Retina (tissue), 1 donor: ENCODE measurements at places on chromosomes 16 and 17.

DNA sequence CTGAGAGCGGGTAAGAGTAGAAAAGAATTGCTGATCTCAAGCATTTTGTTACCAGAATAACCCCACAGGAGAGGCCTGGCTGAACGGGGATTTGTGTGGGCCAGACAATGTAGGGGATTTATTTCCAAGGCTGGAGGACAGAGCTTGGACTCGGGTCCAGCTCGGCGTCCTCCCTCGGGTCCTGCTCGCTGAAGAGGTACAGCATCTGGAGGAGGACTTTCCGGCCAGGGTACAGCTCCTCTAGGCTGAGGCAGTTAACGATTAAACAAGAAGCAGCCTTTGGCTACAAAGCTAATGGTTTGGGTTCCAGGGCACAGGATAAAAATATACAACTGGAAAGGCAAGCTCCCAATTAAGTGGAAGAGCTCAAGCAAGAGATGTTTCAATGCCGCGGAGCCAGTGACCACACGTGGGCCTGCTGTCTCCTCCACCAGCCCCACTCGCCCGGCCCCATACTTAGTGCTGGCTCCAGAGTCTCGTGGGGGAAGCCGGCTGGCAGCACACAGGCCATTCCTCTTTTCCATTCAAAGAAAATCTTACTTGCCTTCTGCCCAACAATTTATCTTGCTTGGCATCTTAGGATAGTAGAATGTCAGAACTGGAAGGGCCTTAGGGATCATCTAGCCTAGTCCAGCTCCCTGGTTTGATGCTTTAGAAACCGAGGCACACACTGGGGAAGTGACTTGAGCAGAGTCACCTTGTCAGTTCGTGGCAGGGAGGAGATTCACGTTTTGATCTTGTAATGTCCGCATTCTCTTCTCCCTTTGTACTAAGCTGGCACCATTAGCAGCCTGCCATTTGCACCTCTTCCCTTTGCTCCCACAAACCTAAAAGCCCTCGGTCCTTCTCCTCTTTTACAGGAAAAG, 85.9 kb upstream of the TBX2 start:
- DNase-seq, result no peak

DNA sequence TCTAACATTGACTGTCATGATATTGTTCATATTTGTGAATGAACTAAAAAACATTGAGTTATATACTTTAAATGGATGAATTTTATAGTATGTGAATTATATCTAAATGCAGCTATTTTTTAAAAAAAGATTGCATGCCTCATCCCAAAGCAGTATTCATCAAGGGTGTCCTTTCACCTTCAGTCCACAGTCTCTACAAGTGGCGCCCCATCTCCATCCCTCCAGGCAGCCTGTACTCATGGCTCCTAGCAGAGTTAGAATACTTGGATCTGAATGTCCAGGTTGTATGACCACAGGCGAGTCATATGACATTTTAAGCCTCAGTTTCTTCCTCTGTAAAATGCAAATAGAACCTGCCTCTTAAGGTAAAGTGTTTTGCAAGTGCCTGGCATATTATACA, 69.8 kb downstream of the TMEM100 start:
- no peak for DNase-seq

GRCh38 chr17:77068915-77069314, 71.9 kb upstream of the SEC14L1 start:
- DNase-seq, result no peak

GRCh38 chr17:21231533-21231932, 17.6 kb upstream of the TMEM11 start:
- DNase-seq, result no peak

DNA sequence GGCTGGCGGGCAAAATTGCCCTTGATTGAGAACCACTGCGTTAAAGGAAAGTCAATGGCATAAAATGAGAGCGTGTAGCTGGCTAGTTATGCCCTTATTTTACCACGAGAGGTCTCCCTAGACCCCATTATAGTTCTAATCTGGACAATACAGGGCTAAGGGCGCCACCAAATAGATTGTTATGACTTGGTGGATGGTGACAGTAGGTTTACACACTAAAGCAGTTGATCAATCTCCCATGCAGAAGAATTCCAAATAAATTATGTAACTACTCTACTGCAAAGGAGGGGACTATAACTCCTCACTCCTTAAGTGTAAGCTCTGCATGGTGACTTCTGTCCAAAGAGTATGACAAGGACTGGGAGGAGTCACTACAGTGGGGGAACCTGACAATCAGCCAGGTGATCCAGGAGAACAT, 20.4 kb upstream of the YPEL2 start:
- peak; percentile 64 for DNase-seq

- peak; percentile 73 for DNase-seq
These were observed 4.5 kb upstream of the HEXIM1 start for GRCh38 chr17:45143767-45144198.

DNA sequence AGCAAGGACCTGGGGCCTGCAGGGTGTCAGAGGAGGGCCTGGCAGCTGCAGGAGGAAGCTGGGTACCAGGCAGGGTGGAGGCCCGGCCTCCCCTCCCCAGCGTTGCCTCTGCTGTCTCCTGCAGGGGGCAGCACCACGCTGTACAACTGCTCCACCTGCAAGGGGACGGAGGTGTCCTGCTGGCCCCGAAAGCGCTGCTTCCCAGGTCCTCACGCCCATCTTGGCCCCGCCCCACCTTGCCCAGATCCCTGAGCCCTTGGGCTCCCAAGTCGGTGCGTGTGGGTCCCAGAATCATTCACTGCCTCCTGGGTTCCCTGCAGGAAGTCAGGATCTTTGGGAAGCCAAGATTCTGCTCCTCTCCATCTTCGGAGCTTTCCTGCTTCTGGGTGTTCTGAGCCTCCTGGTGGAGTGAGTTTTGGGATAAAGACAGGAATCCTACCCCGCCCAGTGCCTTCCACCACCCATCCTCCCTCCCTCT, 1.2 kb downstream of the TMEM95 start:
- peak; percentile 87 for DNase-seq

GRCh38 chr17:64978138-64978537, 58.9 kb upstream of the LRRC37A3 start:
- no peak for DNase-seq

DNA sequence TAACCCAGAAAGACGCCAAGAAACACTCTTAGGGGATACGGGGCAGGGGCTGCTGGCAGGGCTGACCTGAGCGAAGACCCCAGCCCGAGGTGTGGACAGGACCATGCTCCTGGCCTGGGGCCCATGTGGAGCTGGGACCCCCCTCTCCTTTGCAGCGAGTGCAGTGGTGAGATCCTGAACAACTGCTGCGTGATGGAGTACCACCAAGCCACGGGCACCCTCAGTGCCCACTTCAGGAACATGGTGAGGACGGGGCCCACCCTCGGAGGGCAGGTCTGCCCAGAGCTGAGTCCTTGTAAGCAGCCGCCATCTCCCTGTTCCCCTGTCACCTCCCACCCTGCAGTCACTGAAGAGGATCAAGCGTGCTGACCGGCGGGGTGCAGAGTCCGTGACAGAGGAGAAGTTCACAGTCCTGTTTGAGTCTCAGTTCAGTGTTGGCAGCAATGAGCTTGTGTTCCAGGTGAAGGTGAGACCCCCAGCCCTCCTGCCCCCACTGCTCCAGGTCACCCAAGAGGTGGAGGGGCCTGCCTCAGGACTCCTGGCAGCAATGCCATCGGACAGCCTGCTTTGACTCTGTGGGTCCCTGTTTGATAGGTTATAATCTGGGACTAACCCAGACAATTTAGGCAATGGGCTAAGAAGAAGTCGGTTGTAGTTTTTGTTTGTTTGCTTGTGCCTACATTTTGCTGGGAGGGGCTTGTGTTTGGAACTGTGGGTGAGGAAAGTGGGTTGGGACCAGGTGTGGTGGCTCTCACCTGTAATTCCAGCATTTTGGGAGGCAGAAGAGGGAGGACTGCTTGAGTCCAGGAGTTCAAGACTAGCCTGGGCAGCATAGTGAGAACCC, 16.1 kb downstream of the STAT5A start:
- DNase-seq, result no peak

DNA sequence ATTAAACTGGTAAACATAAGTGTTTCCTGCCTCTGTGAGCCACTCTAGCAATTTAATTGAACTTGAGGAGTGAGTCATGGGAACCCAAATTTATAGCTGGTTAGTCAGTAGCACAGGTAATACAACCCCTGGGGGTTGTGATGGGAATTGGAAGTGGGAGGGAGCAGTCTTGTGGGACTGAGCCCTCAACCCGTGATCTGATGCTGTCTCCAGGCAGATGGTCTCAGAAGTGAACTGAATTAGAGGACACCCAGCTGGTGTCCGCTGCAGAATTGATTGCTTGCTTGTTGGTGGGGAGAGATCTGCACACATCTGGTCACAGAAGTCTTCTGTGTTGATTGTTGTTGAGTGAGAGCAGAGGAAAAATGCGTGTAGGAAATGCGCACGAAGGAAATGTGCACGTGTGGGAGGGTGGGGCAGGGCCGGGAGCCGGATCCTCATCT, 7.7 kb upstream of the ST6GALNAC2 start:
- DNase-seq, result no peak

DNA sequence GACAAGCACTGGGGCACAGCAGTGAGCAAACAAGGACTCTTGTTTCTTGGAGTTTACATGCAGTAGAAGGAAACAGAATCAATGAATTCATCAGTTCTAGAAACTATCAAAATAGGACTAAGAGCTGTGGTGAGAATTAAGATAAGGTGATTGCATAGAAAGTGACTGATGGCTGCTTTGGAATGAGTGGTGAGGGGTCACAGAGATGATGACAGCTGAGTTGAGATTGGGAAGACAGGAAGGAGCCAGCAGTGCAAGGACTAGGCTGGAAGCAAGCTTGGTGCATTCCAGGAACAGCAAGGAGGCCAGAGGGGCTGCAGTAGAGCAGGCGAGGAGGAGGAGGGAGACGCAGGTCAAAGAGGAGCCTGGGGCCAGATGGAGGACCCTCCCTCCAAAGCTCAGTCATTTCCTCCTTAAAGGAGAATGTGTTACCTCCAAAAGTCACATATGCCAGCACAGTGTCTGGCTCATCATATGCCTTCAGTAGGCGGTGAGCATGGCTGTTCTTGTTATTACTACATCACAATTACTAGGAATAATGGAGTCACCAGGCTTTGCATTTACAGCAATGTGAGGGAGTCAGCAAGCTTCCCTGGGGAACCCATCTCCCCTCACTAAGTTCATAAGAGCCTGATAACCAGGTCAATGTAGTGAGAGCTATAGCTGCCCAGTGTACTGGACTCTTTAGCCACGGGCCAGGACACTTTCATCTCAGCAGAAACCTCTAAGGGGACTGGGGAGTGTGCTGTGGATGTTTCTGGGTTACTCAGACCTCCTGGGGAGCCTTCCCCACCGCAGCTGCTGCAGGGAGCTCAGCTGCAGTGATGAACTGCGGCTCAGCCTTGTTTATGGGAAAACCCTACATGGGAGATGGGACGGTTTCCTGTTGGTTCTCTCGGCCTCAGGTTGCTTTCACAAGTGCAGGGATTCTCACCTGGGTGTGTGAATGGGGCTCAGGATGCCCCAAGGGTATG, 157.2 kb downstream of the SEC14L1 start:
- DNase-seq, result no peak

DNA sequence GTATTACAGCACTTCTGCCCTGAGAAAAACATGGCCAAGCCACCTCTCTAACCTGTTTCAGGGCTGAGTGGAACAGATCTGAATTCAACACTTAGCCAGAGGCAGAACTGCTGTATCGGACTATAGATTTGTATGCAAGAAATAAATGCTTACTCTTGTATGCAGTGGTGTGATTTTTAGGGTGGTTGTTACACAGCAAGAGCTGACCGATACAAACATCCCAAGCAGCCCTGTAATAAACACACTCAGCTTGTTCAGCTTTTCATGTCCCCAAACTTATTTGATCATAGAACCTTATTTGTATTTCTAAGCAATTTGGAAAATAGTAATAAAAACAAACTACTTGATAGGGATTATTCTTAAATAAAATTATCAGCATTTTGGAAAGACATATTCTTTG, 84.9 kb upstream of the RPH3AL start:
- DNase-seq, result no peak

GRCh38 chr16:50202926-50203624, 50.0 kb downstream of the TENT4B start:
- DNase-seq, result no peak

GRCh38 chr17:64443086-64443760, 5.7 kb upstream of the MILR1 start:
- DNase-seq, result no peak

DNA sequence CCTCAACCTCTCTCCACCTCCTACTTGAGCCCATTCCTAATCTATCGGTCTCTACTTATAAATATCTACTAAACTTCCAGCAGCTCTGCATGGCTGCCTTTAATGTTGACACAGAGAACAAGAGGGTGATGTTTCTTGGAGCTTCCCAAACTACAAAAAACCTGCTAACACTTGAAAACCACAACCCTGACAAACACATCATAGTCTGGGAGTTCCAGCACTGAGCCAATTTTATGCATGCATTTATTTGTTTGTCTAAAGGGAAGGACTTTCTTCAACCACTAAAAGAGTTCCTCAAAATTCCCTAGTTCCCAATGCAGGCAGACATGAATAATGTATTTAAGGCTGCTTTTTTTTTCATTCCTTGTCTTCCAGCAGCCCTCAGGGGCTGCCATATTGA, 331.8 kb upstream of the XYLT1 start:
- no peak for DNase-seq

DNA sequence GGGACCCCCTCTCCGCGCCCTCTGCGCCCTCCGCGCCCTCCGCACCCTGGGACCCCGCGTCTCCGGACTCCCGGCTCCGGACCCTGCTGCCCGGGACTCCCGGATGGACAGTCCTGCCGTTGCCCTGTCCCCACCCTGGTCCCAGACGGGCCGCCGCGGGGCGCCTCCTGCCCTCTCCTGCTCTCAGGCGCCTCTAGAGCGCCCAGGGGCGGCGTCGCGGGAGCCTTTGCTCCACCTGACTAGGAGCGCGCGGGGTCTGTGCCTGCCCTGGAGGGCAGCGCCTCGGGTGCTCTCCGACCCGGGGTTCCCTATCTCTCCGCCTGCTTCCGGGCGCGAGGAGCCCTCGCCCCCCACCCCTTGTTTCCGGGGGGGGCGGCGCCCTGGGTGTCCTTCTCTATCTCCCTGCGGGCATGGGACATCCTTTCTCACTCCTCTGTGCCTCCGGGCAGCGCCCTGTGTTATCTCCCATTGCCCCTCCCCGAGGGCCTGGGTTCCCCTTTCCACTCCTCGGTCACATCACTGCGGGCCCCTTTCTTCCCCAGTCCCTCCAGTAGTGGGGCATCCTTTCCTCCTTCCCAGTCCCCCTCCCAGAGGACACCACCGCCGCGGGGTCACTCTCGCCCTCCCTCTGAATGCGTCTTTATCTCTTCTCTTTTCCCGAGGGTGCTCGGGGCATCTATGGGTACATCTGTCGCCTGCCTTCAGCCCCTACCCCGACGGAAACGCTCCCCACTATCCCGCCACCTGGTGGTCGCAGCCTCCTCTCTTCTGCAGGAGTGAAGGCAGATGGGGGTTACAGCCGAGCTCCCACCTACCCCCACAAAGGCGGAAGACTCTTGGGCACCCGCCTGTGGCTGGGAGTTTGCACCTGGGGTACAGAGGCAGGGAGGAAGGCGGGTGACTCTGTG, 875 bp downstream of the PRKCB start:
- peak; percentile 62 for DNase-seq
